Caco-2 (cell line): ENCODE measurements at places on chromosomes 3 and 15.

- no peak for DNase-seq
Measured at GRCh38 chr3:17158941-17159682, 274.4 kb downstream of the PLCL2 start.

DNA sequence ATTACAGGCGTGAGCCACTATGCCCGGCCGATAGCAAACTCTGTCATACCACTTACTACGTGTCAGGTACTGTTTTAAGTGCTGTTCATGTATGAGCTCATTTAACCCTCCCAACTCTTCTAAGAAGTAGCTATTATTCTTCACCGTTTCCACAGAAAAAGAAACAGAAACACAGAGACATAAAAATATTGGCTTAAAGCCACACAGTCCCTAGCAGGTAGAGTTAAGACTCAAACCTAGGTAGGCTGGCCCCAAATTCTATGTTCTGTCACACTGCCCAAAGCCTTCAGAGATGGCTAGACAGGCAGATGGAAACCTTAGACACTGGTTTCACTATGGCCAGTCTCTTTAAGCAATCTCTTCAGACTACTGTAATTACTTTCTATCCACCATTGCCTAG is 149.8 kb upstream of the KCNMB2 start:
- no peak for DNase-seq

DNA sequence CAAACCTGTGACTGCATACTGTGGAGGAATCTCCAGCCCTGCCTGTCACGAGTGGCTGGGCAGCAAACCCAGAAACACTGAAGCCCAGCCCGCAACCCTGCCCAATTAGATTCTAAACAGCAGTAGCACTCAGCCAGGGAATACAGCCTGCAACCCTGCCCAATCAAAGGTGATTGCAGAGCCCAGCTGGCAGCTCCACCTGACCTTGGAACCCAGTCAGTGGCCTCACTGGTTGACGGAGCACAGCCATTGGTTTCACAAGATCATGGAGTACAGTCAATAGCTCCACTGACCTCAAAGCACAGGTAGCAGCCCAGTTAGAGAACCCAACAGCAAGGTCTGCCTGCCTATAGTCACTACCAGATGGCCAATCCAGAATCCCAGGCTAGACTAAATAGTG is 35.2 kb upstream of the MYLK start:
- no peak for DNase-seq

DNA sequence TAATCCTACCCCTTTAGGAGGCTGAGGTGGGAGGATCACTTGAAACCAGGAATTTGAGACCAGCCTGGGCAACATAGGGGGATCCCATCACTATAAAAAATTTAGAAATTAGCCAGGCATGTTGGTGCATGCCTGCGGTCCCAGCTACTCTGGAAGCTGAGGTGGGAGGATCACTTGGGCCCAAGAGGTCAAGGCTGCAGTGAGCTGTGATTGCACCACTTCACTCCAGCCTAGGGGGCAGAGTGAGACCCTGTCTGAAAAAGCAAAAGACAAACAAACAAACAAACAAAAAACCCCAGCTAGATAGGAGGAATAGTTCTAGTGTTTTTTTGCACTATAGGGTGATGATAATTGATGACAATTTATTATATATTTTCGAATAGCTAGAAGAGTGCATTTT is 70.6 kb upstream of the CHRNB4 start:
- DNase-seq: no peak

DNA sequence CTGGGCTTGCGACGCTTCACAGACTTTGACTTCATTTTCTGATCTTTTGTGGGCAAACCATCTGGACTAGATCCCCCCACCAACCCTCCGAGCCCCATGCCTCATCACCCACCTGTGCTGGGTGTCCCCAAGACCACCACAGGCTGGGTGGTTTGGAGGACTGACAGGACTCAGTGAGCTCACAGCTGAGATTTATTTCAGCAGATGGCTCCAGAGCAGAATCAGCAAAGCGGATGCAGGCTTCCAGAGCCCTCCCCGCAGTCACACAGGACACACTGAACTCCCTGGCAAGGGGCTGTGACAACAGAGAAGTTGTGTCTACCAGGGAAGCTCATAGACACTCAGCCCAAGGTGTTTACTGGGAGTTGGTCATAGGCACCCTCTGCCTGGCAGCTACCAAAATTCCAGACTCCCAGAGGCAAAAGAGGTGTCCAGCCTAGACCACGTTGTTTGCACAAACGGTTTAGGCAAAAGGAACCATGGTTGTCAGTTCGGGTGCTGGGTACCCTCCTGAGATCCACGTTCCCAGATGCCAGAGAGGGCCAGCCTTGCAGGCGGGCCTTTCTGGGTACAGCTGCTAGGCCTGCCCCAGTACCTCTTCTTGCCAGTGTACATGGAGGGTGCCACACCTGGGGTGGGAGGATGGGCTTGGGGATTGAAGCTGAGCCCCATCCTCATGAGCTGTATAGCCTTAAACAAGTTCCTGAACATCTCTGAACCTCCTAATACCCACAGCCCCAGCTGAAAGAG is 170.3 kb downstream of the NSMCE3 start:
- no peak for DNase-seq

DNA sequence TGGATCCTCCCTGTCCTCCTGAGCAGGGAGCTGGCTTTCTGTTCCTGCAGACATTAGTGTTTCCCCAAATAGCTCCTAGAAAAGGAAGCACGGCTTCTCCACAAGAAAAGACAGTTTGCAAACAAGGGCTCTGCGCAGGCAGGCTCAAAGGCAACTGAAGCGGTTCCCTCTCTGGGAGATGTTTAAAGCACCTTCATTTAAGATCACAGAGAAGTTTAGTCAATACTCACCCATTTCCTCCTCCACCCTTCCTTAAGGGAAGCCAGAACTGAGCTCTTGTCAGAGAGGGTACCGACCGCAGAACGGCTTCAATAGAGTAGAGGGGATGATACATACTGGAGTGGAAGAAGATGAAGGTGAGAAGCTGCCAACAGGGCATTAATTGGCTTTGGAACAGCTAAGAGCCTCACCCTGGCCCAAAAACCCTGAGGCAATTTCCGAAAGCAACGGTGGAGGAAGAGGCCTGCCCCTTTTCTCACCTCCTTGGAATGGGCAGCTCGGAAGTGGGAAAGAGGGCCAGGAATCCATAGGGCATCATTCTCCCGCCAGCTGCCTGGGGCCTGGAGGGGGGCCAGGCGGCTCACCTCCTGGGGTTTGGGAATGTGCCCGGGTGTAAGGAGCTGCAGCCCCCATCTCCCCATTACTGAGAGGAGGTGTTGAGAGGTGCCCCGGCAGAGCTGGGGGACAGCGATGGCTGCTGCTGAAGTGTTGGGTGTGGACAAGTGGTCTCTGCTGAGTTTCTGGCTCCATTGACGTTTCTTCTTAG is 4.8 kb upstream of the EPHB3 start:
- DNase-seq: no peak

DNA sequence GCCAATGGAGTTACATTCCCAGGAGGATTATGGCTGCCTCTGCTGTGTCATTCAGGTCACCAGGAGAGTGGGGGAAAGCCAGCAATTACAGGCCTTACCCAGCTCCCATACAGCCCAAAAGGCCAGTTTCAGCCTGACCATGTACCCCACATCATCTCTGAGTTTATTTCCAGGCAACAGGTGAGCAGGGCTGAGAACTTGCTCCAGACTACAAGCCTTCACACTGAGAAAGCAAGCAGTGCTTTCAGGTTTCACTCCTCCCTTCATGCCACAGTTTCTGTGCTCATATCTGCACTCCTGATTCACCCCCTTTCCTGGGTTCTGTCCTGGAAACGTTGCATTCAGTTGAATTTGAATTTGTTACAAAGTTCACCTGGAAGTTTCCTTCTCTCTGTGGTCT is 68.1 kb upstream of the ABI3BP start:
- no peak for DNase-seq

DNA sequence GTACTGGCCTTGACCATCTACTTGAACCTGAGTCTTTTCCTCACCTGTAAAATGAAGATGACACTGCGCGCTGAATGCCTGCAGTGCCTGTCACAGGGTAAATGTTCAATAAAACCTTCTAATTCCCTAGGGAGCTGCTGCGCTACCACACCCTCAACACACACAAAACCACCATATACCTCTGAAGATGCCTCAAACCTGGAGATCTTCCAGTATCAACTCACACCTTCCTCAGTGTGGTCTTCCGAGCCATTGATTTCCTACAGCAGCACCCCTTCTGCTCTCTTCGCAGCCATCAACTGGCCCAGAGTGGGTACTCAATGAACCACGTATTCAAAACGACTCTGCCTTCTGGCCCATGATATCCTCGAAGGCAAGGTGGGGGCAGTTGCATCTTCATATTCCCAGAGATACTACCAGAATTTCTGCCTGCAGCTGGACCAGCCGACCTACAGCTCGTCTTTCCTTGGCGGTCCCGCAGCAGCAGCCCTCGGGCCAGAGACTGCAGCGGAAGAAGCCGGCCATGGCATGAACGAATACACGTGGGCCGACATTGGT is 695 bp downstream of the RPL32 start:
- no peak for DNase-seq

- DNase-seq: no peak
Measured at GRCh38 chr3:107285197-107285596, 92.0 kb upstream of the CCDC54 start.

- no peak for DNase-seq
Measured at GRCh38 chr15:81268881-81269601, 54.9 kb downstream of the STARD5 start.

GRCh38 chr3:160876643-160877042 is 120.6 kb downstream of the PPM1L start:
- no peak for DNase-seq

- DNase-seq: peak; percentile 56
Measured at GRCh38 chr3:192916371-192917027, 1.2 kb downstream of the MB21D2 start.

DNA sequence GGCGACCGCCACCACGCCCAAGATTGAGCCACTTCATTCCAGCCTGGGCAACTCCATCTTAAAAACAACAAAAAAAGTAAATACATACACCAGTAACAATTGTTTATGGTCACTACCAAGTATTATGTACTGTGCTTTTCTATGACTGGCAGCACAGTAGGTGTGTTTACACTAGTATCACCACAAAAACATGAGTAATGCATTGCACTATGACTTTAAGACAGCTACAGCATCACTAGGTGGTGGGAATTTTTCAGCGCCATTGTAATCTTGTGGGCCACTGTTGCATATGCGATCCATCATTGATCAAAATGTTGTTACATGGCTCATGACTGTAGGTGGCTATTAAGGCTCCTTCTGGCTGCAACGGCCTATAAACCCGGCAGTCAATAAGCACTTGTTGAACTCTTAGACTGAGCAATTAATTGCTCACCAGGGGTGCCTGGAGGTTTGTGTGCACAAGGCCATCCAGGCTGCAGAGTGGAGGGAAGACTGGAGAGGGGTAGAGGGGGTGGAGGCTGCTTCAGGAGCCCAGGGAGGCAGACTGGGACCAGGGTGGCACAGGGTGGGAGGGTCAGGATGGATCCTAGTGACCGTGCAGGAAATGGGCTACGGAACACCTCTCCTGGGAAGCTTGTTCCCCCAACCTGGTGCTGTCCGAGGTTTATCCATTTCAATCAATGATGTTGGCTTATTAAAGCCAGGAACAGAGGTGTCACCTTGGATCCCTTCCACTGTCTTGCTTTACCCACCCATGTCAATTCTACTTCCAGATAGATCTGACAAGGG is 17.9 kb upstream of the COPG1 start:
- no peak for DNase-seq

GRCh38 chr3:181383760-181384159 is 328.0 kb upstream of the SOX2 start:
- no peak for DNase-seq

DNA sequence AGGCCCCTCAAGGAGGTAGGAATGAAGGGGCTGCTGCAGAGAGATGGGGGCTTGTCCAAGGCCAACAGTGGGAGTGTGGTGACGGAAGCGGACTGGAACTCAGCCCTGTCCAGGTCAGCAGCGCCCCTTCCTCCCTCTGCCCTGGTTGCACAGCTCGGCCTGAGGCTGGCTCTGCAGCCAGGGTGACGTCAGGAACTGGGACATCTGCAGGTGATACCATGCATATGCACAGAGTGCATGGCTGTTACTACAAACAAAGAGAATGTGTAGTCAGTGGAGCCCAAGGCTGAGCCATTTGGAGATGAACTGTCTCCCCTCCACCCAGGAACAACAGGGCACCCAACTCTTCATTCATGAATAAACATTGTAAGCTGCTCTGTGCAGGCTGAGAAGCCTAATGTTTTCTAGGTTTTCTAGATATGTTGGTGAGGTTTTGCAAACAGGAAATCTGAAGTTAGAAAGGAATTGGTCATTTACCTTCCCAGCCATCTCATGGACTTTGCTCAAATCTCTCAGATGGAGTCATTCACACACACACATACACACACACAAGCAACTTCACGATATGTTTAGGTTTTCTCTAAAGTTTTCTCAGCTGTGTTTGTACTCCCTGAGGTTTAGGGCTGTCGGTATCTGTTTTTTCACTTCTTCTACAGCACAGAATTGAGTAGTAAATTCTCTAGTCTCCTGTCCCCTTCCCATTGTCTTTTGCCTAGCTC is 117.2 kb downstream of the TLE3 start:
- DNase-seq: no peak

GRCh38 chr15:75836959-75837334 is 6.3 kb upstream of the UBE2Q2 start:
- DNase-seq: no peak

GRCh38 chr15:58161436-58161930 is 23.3 kb downstream of the AQP9 start:
- DNase-seq: no peak

DNA sequence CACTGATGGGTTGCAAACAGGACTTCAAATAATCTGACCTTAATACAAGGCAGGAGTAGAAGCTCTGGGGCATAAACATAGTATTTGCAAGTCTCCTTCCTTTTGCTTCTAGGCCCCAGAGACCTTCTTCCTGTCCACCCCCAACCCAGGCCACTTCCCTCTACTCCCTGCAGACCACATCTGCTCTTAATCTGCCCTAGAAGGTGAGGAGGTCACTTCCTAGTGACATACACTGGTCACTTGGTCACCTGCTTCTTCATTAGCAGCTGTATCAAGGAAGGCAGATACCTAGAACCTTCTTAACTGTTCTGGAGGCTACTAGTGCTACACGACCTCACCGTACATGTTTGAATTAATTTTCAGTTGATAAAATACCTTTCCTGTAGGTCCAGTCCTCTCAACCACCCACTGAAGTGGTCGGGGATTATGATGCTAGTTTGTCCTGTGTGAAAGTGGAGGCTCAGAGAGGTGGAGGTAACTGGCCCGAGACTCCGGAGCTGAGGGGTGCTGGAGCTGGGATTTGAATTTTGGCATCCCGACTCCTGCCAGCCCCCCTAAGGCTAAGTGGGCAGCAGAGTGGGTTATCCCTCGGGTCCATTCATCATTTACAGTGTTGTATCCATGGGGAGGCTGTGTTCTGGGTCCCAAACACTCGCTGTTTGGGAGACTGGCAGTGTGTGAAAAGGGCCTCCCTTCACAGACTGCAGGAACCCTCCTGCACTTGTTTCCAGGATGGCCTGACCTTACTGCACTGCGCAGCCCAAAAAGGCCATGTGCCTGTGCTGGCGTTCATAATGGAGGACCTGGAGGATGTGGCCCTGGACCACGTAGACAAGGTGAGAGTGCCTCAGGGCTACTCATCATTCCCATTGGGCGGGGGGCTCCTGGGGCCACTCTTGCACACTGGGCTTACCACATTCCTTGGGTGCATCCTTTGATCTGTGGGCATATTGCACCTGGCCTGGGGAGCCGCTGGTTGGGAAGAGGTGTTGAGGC is 13.9 kb downstream of the ANKDD1A start:
- DNase-seq: no peak
